ENCODE measurements at places on chromosomes 16 and 17. TPM values are rescaled to one million over a fixed set of nuclear protein-coding genes. Genes with fewer than 3 reads are reported as not detected.

DNA sequence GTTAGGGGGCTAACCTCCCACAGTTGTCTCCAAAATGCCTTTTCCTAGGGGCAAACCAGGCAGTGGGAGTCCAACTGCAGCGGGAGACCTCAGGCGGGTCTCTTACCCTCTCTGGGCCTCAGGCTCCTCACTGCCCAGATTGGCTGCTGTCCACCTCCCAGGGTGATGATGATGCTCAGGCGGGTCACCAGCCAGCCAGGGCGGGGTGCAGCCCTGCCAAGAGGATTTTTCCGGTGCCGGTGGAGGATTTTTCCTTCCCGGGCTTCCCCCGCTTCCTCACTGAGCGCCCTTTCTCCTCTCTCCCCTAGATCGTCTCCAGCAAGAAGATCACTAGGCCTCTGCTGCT, 22.8 kb downstream of the CPNE2 start:
- DNase-seq, result no peak

BCAR1 gene
- 19.6 TPM for total RNA-seq

GRCh38 chr17:18182978-18183333, 672 bp upstream of the ALKBH5 start:
- DNase-seq, result peak; percentile 64

DNA sequence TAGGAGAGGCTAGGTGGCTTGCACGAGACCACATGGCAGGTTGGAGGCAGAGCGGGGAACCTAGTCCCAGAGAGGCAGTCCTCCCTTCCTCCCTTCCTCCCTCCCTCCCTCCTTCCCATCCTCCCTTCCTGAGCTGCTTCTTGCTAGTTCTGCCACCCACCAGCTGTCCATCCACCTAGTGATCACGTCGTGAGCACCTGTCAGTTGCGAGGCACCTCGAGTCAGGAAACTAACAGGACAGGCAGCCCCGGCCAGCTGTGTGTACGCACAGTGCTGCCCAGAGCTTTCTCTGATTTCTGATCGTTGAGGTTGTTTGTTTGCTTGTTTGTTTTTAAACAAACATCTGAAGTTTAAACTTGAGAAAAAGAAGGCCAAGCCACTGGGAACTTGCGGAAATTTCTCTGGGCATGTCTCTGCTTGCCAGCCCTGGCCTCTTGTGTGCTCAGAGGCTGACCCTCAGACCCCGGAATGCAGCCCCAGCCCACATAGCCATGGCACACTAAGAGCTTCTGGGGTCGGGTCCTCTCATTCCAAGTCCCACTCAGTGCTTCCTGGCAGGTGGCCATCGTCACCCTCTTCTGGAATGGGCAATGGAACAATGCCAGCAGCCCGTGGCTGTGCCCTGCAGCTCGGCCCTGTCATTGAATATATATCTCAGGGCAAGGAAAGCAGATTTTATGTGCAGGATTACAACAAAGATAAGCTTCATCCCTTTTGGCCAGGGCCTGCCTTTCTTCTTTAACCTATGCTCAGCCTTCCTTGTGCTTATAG, 174.0 kb downstream of the KATNIP start:
- no peak for DNase-seq

DNA sequence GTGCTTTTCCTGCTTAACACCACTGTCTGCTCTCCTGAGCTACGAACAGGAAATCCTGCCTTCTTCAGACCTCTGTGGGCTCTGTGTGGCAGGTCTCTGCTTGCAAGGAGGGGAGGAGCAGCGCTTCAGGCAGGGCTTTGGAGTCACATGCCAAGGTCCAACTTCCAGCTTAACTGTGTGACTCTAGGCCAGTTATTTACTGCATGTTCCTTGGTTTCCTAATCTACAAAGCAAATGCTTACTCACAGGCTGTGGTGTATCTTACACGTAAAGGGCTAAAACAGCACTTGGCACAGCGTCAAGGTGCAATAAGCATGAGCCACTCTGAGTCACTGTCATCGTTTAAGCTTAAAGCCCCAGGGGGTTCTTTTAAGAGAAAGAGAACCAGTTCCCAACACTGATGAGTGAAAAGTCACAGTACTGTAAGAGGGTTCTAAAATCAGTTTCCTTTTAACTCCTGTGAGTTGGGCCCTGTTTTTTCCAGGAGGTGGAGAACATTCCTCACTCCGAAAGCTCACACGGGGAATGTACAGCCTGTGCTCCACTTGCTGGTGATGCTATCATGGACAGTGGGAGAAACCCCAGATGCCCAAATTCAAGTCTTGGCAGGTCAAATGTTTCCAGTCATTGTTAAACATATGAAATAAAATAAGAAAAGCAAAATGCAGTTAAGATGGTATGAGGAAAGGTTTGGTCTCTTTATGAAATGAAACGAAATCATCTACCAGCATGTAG, 54.1 kb upstream of the BCAR1 start:
- peak; percentile 100 for DNase-seq

DNA sequence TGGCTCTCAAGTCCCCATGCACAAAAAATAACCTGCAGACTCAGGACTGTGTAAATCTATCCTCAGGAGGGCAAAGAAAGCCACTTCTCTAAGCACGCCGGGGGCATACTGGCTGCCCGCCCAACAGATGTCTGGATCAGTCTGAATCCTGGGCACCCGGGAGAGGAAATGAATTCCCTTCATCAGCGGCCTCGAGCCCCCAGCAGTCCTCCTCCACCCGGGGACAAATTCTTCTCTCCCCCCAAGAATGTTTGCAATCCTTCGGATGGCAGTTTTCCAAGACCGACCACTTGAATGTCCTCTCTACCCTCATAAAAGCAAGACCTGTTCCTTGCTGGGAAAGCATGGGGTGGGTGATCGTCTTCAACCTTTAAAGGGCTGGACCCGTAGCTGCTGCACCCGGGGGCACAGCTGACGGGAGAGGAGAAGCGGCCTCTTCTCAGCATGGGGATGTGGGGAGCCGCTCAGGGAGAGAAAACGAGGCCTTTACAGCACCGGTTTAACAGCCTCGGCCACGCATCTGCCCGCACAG, 9.4 kb upstream of the MAP2K3 start:
- DNase-seq, result no peak

LPCAT2 gene
- 11.7 TPM for total RNA-seq

- no peak for DNase-seq
Measured at GRCh38 chr17:76695059-76695831, 15.5 kb downstream of the MXRA7 start.

GRCh38 chr16:31409433-31409832, 16.3 kb downstream of the ITGAD start:
- DNase-seq, result peak; percentile 90

DNA sequence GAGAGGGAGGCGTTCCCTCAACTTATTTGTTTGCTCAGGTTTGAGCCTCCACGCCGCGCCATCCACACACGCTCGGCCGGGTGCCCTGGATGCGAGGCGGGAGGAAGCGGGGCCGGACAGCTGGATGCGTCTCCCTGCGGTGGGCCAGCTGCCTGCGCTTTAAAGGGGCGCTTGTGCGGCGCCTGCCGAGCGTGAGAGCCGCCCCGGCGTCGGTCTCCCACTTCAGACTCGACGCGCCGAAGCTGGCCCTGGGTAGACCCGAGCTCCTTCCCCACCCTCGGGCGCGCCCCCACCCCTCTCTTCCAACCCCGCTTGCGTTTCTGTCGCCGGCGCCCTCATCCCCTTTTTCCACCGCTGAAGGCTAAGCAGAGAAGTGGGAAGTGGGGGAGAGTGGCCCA, 527 bp upstream of the CHAD start:
- no peak for DNase-seq

DNA sequence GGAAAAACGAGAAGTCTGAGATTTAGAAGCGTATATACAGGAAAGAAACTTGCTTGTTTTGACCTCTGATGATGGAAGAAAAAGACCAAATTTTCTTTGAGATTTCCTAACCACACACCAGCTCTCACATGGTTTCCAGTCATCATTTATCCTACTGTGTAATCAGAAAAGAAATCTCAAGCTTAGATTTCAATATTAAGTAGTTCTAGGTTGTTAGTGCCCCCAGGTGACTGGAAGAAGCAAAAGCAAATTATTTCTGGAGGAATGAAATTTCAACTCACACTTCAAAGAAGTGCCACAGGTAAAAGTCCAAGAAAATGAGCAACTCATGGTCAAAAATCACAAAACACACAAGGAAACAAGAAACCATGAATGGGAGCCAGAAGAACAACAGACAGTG, 51.8 kb upstream of the KDM6B start:
- no peak for DNase-seq

- DNase-seq, result no peak
Measured at GRCh38 chr16:9338068-9338467, 246.6 kb downstream of the HAPSTR1 start.

DNA sequence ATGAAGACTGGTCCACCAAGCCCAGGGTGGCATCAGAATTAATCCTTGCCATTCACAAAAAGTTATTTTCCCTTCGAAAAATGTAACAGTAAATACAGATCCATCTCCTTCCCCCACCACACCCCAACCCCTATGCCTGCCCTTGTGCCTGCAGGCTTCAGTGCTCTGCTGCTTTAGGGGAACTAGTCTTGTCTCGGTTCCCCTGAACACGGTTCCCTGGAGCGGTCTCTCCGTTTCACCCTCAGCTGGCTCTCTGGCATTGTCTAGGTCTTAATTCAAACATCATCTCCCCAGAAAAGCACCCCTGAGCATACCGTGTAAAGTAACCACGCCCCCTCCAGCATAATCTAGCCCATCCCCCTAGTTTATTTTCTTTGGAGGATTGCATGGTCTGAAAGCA, 25.8 kb downstream of the EMP2 start:
- DNase-seq, result no peak

DNA sequence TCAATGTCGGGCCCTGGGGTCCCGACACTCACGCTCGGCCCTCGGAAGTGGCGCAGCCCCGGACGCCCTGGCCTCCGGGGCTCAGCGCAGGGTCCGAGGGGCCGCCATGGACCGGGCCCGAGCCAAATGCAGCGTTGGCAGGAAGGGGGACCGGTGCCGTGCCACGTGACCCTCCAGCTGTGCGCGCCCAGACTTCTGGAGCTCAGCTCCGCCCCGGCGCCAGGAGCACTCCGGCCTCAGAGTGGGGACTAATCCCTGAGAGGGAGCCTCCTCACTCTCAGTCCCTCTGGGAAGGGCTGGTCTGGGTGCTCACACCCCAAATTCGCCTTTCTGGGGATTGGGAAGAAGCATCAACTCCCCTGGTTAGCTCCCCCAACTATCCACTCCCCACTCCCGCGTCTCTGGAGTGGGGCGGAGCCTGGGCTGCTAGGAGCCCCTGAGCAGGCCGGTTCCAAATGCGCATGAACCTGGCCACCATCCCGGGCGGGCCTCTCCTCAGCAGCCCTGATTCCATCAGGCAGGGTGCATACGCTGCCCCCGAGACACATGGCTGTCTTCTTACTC, at the start of gene B3GNT9:
TSS of gene B3GNT9 (minus strand) at position 166 of the 564 bp plus-strand sequence. CDS start 513 bp downstream, outside the sequence.
- peak; percentile 54 for DNase-seq

SCNN1B gene
- not detected for total RNA-seq

DNA sequence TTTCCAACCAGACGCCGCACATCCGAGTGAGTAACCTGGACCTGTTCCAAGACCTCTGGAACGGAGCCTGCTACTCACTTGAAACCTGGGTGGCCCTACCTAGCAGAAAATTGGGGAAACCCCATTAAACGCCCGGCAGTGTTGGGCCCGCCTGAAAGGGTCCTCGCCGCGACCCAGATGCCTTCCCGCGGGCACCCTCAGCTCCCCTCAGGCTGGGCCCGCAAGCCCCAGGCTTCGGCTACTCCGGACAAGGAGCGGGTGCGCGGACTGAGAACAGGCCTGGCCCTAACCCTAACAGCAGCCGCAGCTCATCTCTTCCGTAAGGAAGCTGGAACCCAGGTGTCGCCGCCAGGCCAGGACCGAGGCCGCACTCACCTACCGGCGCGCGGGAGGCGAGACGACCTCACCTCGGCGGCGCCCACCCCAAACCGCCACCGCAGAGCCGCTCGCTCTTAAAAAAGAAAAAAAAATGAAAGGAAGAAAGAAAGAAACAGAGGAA, 344 bp downstream of the PSME3IP1 start:
- peak; percentile 44 for DNase-seq

DNA sequence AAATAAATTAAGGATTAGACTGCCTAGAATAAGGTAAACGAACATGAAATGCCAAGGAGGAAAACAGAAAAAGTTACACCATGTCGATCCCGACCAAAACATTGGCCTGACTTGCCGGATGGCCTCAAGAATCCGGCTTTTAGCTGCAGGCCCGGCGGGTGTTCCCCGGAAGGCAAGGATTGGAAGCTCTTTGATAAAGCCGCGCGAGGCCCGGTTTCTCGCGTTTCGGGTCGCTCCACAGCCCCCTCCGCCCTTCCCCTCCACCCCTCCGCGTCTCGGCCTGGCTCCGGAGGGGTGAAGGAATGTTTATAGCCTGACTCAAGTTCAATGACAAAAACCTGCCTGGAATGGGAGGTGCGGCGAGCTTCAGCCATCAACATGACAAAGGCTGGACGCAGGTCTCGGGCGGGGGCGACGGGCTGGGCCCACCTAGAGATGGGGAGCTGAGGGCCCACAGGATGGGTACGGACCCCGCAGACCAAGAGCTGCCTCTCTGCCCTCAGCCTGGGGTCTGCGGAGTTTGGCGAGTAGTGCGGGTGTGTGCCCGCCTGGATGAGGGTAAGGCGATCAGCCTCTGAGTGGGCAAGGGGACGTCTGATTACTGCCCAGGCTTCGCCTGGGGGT, 2.6 kb downstream of the PRAC1 start:
- DNase-seq, result no peak

GRAPL gene
- total RNA-seq, result not detected

DNA sequence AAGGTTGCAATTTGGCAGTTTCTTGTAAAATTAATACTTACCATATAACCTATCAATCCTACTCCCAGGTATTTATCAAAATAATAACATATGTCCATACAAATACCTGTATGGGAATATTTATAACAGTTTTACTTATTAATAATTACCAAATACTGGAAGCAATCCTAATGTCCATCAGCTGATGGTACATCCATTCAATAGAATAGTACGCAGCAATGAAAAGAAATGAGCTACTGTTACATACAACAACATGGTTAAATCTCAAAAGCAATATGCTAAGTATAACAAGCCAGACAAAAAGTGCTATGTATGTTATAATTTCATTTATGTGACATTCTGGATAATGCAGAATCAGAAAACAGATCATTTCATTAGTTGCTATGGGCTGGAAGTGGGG, 1.2 kb downstream of the HYDIN start:
- DNase-seq, result no peak

- no peak for DNase-seq
Measured at GRCh38 chr17:69096541-69096940, 35.8 kb upstream of the ABCA9 start.

DNA sequence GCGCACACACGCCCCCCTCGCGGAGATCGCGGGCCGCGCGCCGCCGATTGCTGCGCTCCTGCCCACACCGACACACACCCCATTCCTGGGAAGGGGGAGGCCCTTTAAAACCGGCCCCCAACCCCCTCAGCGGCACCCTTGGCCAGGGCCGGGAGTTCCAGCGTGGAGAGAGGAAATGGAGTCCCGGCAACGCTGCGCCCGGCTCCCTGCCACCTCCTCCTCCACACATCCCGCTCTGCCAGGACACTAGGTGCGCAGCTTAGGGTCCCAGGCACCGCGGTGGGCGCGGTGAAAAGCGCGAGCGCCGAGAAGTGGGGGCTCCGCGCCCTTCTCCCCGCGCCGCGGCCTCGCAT, 397 bp downstream of the CDC42EP4 start:
- no peak for DNase-seq

DNA sequence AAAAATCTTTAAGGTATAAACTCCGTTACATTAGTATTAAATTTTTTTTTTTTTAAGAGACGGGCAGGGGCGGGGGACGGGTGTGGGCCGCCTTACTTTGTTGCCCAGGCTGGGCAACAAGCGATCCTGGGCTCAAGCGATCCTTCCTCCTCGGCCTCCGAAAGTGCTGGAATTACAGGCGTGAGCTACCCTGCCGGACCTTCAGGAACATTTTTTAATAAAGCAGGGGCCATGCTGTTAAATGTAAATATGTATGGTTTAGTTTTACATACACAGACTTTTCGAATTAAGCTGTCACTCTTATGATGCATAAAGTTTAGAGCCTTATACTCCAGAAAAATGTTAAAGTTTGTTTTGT, 2.4 kb downstream of the PPM1D start:
- DNase-seq, result no peak

Data from H4 (cell line).